ENCODE measurements at places on chromosomes 11 and 22.

GRCh38 chr22:49958931-49959781 lies 1.4 kb upstream of the PIM3 start:
- no peak for DNase-seq

DNA sequence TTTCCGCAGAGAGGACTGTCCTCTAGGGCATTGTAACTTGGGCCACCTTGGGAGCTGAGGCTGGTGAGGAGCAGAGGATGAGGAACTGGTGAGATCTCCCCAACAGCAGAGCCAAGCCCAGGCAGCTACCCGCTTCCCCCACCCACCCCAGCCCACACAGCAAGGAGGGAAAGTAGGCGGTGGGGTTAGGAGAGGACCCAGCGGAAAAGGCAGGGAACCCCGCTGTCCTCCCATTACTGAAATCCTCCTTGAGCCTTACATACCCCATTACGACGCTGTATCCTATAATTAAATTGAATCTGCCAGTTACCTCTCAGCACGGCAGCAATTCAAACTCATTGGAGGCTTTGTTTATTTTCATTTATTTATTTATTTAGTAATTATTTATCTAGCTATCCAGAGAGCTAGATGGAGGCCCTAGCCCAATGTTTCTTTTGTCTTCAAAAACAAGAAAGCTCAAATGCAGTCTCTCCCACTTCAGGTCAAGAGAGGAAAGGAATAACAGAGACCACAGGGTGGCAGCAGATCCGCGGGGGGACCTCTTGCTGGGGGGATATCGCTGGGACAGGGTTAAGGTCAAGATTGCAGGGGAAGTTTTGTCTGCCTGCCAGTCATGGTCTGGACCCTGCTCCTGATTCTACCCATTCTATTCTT lies 218.0 kb downstream of the ST3GAL4 start:
- DNase-seq, result no peak

GRCh38 chr11:8032576-8033304 lies 45.6 kb downstream of the EIF3F start:
- DNase-seq, result no peak

- no peak for DNase-seq
Observed at GRCh38 chr22:44962741-44963454, 46.9 kb downstream of the PHF21B start.

GRCh38 chr11:114228435-114229411 lies 67.5 kb upstream of the NNMT start:
- no peak for DNase-seq

- DNase-seq, result peak; percentile 48
Observed at GRCh38 chr11:57426929-57427726, at the start of gene SLC43A3. TSS of gene SLC43A3 (minus strand) at chr11:57427121. CDS start at chr11:57426172, 949 bp downstream.

- no peak for DNase-seq
Observed at GRCh38 chr11:79418241-79418640, 22.6 kb downstream of the TENM4 start.

GRCh38 chr22:27463121-27463660 lies 338.4 kb downstream of the MN1 start:
- no peak for DNase-seq

DNA sequence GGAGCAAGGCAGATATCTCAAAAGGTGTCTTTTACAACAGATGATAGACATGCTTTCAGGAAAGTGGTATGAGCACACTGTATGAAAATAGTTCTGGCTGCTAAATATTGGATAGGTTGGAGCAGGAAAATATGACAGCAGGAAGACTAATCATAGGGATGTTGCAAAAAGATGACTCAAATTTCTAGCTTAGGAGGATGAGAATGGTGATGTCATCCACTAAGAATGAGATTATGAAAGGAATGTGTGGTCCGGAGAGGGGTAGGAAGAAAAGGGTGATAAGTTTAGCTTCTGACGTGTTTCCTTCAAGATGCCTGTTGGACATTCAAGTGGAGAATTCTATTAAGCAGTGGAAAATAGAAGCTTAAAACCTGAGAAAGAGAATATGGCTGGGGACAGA lies 46.4 kb downstream of the RCN1 start:
- DNase-seq, result no peak

DNA sequence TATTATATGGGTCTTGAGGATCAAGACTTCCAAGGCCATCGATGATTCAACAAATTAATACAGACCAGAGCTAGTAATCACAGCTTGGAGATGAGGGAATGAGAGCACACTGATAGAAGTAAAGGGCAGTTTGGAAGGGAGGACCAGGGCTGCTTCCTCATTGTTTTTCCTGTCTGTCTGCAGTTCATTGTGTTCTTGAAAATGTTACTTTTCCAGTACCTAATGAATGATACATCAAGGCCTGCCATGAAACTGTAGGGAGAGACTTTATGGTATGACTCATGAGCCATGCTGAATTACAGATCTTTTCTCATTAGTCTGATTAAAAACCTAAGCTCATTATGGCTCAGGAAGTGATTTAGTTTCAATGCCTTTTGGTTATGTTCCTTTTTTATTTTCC lies 855.6 kb downstream of the KCNA4 start:
- no peak for DNase-seq

GRCh38 chr22:20268279-20269012 lies at the start of gene RTN4R:
TSS of gene RTN4R (minus strand) at chr22:20268318. CDS start at chr22:20268092, 226 bp downstream.
- no peak for DNase-seq

GRCh38 chr11:102734650-102735049 lies 9.9 kb upstream of the MMP8 start:
- DNase-seq, result no peak

DNA sequence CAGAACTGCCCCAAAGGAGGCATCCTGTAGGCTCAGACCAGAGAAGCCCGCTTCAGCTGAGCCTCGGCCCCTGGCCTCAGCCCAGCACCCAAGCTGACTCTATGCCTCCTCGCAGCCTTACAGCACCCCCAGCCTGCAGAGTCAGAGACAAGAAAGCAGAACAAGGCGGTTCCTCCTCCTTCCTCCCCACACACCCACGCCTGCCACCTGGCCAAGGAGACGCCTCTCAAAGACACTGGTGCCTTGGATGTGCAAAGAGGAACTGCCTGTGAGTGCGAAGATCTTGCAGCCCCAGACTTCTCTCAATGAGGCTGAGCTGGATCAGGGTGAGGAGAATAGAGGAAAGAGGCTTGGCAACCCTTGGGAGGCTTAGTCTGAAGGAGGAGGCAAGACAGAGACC lies 60.2 kb downstream of the PDE2A start:
- DNase-seq, result no peak

DNA sequence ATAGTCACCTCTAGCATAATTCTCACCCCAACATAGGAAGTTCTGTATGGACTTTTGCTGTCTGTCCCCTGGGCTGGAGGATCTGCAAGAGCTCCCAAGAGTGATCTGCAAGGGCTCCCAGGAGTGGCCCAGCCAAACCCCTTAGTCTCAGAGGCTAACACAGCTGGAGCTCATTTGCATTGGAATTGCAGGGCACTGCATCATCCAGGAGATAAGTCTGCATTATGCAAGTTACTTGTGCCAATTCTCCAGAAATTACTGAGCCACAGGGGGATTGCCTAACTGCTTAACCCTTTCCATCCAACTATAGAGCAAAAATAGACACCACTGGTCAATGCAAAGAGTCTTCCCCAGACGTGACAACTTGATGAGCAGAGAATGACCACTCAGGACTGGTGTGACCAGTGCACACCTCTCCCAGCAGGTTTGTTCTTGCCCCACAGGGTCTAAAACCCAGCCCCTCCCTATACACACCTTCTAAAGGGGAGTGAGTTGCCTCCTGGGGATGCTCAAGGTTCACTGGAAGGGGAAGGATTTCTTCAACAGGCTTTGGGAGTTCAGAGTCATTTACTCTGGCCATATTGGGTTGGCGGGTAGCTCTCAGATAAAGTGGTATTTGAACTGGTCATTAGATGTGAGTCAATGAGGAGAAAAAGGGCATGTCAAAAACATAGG lies 38.4 kb downstream of the POU2AF3 start:
- no peak for DNase-seq

GRCh38 chr11:74037309-74037708 lies 28.4 kb upstream of the UCP3 start:
- no peak for DNase-seq

GRCh38 chr11:114664641-114665040 lies 13.7 kb upstream of the NXPE2 start:
- DNase-seq, result no peak

GRCh38 chr11:15795378-15795777 lies 561.0 kb downstream of the SOX6 start:
- DNase-seq, result no peak

GRCh38 chr22:38081941-38082828 lies 1.8 kb downstream of the SLC16A8 start:
- no peak for DNase-seq

DNA sequence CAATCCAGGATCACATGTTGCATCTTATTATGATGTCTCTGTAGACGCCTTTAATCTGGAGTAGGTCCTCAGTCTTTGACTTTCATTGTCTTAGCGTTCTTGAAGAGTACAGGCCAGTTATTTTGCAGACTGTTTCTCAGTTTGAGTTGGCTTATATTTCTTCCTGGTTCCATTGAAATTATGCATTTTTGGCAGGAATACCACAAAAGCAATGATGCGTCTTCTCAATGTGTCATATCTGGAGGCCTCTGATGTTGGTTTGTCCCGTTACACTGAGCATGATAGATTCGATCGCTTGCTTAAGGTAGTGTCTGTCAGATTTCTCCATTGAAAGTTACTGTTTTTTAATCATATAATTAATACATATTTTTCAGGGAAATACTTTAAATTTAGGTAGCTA lies 30.6 kb downstream of the TECTA start:
- no peak for DNase-seq

- DNase-seq, result no peak
Observed at GRCh38 chr11:63226488-63227114, 16.8 kb downstream of the SLC22A25 start.

DNA sequence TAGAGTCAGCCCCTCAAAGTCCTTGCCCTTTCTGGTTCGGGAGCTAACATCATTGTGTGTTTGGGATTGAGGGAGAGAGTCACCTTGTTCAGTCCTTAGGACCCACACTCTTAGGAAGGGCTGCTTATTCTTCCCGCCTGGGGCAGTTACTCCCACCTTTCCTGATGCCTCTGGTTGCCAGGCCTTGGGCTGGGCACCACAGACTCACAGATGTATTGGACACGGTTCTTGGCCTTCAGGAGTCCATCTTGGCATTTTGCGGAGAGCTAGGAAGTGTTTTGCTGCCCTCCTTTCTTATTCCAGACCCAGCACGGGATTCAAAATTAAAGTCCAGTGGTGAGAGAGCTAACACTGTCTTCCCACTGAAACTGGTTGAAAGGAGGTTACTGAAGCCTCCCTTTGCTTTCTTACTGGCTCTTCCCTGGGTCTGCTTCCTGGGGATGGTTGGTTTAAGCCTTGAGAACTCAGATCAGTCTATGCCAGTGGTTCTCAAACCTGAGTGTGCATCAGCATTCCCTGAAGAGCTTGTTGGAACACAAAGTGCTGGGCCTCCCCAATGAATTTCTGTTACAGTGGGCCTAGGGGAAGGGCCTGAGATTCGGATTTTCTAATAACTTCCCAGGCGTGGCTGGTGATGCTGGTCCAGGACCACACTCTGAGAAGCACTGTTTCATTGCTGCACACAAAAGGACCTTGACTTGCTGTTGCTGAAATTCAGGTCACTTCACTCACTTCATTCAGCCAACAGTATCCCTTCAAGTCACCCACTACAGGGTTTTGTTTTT lies 1.4 kb downstream of the OSBP2 start:
- no peak for DNase-seq

DNA sequence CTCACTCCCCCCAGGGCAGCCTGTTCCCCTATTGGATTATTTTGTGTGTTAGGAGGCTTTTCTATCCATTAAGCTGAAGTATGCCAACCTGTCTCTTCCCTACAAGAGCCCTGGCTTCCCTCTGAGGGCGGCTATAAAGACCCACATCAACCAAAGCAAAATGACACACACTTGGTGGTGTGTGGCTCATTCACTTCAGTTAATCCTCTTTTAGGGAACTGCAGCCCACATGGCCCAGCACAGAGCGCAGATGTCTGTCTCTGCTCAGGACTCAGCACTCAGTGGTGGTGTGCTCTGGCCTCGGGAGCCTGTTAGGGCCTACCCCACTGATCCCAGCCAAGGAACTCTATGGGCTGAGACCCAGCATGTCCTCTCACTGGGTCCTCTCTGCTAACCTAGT lies 32.2 kb upstream of the LRRC10B start:
- no peak for DNase-seq
